ENCODE measurements at places on chromosomes 13 and 19.

DNA sequence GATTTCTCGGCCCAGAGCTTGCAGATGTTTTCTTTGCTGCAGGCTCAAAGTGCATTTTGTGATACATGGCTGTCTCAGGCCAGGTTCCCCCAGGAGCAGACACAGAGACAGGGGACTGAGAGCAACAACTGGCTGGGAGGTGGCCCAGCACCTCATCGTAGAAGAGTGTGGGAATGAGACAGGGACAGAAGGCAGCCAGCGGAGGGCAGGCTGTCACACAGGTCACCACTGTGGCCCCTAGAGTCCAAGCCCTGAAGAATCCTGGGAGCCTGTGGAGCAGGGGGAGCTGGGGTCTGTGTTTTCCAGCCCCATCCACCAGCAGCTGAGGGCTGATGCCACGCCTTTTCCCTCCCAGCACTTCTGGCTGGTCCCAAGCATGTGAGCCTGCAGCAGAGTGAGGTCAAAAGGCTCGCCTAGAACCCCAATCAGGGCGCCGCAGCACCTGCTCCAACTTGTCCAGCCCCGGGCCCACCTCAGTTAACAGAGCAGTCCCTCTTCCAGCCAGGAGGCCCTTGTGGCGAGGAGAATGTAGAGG is 723.8 kb downstream of the UQCRFS1 start:
- no peak for DNase-seq

GRCh38 chr19:12785431-12786031 is 5.8 kb upstream of the JUNB start:
- DNase-seq, result no peak

- DNase-seq, result no peak
Measured at GRCh38 chr13:41919031-41919740, 41.7 kb downstream of the VWA8 start.

DNA sequence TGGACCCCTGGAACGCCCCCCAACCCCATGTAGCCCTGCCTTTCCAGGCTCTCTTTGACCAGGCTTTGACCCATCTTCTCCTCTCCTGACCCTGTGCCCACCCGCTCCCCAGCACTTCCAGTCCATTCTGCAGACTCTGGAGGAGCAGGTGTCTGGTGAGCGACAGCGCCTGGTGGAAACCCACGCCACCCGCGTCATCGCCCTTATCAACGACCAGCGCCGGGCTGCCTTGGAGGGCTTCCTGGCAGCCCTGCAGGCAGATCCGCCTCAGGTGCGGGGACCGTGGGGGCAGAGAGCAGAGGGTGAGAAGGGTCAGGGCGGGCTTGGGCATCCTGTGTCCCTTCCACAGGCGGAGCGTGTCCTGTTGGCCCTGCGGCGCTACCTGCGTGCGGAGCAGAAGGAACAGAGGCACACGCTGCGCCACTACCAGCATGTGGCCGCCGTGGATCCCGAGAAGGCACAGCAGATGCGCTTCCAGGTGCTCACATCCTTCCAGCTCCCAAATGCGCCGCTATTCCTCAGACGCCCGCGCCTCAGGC is 6.1 kb downstream of the APLP1 start:
- no peak for DNase-seq

DNA sequence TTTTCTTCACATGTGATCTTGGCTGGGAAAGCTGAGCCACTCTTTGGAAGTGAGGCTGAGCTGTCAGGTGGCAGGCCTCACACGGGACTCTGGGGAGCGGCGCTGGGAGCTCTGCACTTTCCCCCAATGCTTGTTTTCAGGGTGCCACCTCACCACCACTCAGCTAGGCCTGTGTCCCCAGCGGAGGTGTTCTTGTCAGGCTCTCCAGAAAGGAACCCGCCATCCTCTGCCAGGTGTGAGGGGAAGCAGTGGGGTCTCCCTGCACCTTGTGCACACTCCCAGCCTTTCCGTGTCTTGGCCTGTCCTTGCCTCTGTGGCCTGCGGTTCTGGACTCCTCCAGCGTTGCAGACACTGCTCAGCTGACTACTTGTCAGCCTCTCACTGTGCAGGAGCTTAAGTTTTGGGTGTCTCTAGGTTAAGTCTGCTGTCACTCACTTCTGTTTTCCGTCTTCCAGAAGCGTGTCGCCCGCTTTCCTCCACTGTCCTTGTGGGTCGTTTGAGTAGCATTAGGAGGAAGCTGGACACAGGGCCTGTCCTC is 51.9 kb downstream of the GGACT start:
- DNase-seq, result no peak

DNA sequence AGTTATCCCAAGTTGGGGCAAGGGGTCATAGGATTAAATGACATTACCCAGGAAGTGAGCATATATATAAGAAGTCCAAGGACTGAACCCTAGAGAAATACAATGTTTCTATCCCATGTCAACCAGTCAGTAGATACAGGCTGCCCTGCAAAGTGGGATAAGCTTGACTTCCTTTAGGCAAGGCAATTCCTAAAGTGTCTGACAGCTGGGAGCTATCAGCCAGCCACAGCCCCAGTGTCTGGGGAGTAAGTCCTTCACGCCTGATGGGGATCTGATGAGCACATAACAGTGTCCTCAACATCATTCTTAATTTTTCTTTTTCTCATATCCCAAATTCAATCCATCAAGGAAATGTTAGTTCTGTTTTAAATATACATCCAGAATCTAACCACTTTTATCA is 54.1 kb downstream of the DNAJC15 start:
- no peak for DNase-seq

DNA sequence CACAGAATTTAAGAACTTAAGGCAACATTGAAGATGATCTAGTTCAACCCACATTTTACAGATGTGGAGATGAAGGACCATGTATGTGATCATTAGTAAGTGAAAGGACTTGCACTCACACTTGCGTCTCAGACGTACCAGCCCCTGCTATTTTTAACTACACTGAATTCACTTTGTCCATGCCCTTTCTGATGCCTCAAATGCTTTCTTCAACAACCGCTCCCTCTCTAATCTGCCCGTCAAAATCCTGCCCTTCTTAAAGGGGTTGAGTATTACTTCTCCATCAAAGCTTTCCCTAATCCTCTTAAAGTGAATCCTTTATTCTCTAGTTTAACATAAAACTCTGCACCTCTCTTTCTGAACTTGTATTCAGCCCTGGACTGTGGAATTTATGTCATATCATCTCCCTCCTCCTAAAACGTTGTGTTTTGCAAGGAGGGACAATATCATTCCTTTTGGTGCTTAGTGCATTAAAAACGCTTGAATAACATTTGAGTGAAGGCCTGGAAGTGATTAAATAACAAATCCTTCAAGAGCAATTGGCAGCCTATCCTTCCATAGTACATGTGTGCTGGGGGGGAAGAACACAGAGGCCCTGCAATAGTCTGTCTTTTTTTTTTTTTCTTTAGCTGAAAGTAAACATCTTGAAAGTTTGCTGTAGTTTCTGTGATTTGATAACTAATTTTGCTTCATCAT is 493.3 kb downstream of the LMO7 start:
- DNase-seq, result no peak

GRCh38 chr13:48510698-48511097 is 22.2 kb downstream of the RCBTB2 start:
- no peak for DNase-seq

DNA sequence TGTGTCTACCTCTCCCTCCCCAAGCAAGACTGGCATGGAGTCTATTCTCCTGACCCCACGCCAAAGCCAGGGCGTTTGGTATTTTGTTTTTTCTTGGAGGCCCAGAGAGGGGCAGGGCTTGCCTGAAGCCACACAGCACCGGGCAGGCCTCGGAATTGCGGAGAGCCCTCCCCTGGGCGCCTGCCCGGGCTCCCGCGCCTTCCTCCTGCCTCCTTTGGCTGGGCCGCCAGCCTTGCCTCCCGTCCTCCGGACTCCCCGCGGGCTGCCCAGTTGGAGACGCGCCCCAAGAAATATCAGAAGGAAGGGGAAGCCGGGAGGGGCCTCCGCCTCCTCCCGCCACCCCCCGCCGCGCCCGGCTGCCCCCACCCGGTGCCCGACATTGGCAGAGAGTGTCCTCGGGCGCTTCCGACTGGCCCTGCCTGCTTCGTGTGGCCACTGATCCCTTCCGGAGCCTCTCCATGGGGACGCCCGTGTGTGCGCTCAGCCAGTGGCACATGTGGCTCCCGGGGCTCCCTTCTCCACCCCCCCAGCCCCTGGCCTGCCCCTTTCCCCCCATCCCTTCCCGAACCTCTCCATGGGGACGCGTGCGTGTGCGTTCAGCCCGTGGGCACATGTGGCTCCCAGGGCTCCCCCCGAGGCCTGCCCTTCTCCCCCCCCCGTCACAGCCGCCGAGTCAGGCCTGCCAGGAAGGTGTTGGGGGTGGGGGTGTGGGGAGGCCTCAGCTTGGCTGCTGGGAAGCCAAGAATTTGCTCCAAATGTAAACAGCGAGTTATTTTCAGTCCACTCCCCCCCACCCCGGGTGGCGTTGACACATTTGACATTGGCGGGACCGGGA is 37.3 kb downstream of the NFIC start:
- DNase-seq, result no peak

DNA sequence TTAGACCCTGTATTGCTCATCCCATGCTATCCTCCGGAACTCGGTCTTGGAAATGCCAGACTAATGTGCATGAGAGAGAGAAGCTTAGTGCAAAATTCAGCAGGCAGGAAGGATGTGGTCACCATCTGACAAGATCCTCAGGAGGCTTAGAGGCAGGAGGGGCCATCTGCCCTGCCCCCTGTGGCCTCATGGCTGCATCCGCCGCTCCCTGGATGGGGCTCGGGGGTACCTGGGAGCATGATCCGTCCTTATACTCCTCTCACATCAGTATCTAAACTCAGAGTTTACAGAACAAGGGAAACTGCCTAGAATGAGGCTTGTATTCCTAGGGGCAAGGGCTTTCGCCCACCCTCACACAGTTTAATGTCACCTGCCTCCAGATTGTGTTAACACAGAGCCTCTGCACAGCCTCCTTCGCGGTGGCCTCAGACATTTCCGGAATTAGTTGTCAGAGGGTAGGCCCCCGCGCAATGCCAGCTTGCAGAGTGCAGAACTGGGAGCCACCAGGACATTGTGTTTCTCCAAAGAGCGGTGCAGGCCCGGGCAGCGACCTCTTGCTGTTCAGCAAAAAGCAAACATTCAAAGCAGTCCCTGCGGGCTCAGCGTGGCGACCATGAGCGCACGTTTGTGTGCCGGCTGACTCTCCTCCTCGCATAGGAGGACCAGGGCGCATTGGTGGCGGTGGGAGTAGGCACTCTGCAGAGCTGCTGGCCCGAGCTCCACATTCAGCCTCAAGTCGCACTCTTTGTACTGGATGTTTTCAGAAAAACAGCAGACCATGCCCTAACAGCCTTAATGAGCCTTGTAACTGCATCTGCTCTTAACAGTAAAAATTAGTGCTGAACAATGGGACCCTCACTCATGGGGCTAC is 39.1 kb downstream of the GPR12 start:
- no peak for DNase-seq

DNA sequence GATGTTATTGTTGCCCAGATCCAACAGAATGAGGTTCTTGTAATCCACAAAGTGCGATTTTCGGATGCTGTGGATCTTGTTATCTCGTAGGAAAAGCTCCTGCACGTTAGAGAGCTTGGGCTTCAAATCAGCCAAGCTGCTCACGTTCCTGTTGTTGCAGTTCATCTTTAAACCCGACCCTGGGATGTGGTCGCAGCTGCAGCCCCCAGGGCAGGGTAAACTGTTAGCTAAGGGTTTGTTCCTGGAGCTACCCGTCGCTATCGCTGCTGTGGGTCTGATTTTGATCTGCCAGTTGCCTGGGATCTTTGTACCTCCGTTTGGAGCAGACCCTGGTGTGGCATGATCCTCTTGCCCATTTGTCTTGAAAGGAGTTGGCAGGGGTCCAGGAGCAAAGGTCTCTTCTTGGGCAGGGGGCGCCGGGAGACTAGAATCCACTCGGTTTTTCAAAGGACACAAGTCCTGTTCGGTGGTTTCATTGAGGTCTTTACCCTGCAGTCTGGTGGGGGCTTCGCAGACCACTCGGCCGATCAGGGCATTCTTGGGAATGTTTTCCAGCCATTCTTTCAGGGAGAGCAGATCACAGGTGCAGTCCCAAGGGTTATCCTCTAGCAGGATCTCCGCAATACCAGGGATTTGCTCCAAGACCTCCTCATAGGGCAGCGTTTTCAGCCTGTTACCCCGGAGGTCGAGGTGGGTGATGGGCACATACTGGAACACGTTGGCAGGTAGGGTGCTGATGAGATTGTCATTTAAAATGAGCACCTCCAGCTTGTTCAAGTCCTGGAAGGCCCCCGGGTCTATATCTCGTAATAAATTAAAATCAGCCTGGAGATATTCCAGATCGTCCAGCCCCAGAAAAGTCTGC is 1.8 kb downstream of the SLITRK1 start:
- DNase-seq, result no peak

GRCh38 chr13:101452519-101453485 is at the start of gene ITGBL1:
TSS of gene ITGBL1 (plus strand) at chr13:101452675. CDS start at chr13:101452834, 159 bp downstream.
- DNase-seq, result no peak

GRCh38 chr19:4952945-4953344 is 16.0 kb upstream of the KDM4B start:
- DNase-seq, result no peak

DNA sequence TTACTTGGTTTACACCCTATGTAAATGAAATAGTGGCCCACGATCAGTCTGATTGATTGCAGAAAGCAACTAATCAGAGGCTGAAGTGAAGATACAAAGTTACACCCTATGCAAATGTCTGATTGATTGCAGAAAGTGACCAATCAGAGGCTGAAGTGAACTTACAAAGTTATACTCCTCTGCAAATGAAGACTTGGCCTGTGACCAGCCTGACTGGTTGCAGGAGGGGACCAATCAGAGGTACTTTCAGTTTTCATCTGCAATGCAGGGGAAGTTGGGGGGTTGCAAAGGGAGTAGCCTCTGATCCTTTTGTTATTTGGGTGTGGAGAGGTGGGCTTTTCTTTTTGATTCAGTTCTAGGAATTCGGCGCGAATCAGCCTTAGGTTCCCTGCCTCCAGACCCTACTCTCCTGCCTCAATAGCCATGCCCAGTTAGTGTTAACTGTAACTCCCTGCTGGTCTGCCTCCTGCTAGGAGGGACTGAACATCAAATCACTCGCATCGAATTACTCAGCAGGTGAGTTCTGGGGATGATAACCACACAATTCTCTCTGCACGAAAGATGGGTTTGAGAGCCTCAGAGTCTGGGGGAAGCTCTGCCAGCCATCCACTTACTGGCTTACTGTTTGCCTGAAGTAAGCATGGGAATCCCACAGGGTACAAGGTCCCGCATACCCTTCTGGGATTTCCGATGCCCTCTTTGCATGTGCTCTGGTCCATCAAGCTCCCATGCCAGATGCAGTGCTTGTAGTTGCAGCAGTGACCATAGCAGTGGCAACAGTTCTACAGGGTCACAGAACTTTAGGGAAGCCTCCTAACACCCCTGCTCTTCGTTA is 7.5 kb downstream of the ARL11 start:
- DNase-seq, result no peak
